ENCODE measurements at places on chromosomes 13 and 19. TPM values are rescaled to one million over a fixed set of nuclear protein-coding genes. Genes with fewer than 3 reads are reported as not detected.

The BEST2 gene
- not detected for total RNA-seq

The ERFL gene
- not detected for total RNA-seq

The CHAF1A gene
- 3.8 TPM for total RNA-seq

DNA sequence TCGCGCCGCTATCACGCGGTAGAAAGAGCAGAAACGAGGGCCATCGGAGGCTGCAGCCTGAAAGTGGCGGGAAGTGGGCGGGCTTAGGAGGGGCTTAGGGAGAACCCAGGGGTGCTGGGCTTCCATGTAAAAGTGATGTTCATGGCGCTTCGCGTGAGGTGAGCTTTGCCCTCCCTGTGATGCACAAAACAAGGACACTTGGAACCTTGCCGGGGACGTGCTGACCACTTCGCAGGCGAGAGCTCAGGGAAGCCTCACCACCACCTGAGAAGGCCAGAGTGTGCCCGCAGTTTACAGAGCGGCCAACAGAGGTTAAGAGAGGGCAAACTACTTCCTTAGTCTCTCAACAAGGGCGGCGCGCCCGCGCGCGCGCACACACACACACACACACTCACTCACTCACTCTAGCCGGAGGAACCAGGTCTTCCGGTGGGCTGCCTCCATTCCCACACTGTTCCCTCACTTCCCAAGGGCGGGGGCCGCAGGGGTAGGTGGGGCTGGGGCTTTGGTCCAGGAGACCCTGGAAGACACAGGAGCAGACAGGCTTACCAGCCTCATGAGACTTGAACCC is 651 bp downstream of the GAPDHS start:
- no peak for DNase-seq

DNA sequence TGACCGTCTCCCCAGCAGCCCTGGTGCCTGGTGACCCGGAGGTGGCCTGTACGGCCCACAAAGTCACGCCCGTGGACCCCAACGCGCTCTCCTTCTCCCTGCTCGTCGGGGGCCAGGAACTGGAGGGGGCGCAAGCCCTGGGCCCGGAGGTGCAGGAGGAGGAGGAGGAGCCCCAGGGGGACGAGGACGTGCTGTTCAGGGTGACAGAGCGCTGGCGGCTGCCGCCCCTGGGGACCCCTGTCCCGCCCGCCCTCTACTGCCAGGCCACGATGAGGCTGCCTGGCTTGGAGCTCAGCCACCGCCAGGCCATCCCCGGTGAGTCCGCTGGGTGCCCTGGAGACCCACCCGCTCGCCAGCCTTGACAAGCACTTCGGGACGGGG is 2.2 kb downstream of the MADCAM1 start:
- no peak for DNase-seq

- no peak for DNase-seq
Observed at GRCh38 chr13:62432906-62433305, 1017.3 kb upstream of the PCDH20 start.

DNA sequence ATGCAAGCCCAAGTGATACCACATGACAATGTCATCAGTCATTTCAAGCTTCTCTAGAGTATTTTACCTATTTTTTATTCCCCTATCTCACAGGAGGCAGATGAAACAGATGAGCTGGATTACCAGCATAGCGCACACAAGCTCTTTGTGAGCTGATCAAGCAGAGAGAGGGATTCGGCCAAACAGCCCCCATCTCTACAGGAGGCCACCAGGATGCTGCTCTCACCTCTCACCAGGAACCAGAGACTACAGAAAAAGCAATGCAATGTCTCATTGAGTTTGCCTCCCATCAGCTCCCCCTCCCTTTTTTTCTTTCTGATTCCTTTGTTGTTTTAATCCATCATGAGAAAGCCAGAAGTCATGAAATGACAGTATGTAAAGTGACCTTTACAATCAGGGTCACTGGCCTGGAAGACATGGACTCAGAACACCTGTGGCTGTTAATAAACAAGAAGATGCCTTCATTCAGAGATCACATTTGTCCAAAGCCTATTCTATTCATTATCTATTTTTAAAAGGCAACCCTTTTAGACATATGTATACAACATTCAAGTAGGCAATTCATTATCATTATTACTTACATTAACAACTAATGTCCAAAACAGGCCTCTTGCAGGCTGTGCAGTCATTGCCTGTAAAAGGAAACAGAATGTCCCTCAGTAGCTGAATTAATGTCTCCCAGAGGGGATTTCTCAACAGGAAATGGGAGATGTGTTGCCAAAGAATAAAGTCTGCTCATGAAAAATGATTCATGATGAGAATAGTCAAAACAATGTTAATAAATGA is 656.6 kb downstream of the TBC1D4 start:
- no peak for DNase-seq

- DNase-seq: no peak
Observed at GRCh38 chr13:94327318-94327717, 152.2 kb downstream of the DCT start.

DNA sequence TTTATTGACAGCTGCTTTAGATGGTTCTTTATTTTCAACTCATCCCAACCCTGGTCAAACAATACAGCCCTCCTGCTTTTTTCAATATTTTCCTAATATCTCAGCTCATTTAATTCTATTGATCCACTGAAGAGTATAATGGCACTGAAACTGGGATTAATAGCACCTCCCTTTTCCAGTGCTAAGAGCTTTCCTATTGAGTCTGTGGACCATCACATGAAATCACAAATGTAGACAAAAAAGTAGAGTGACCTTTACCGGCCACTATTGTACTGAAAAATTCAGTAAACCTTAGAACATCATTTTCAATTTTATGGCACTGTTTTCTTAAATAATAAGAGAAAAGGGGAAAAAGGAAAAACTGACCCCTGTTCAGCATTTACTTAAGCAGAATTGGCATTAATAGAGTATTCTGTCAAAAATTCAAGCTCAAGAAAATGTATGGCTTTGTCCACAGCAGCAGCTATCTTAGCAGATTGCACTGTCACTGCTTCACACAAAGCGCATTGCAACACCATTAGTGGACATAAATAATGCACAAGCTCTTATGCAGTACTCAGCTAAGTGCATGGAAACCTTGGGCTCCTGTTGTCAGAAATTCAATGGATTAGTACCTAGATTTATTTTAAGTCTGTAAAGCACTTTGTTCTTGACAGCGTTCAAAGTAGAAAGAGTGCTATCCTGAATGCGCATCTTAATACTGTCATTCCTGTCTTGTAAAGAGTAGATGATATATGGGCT is 851.0 kb upstream of the KLHL1 start:
- no peak for DNase-seq

GRCh38 chr19:19480688-19481087 is 34.7 kb downstream of the TSSK6 start:
- DNase-seq: no peak
